ENCODE measurements at places on chromosomes 16 and 17.

DNA sequence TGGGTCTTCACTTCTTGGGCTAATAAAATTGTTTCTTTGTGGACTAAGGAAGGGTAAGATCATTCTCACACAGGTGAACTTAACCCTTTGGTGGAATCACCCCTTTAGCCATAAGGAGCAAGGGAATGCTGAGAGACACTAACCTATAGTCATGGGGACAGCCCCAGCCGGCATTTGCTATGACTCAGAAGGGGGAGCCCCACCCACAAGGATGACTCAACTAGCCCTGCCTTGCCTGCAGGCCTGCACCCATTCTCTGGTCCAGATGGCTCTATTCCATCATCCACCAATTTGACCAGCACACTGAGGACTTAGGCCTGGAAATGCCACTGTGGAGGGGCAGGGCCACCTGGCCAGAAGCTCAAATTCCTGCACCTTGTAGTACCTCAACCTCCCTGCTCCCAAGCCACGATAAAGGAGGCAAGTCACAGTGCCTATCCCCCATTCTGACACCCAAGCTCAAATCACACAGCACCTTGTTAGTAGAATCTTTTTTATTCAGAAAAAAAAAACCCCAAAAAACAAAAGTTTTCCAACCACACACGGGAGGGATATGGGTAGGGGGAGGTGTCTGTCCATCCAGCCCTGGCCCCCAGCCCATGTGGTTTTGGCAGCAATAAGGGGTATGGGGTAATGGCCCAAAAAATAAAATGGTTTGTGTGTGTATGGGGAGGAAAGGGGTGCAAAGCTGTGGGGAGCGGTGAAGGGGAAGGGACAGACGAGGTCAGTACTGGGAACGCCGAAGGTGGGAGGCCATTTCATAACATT, 3.0 kb downstream of the PFN1 start:
- peak; percentile 46 for DNase-seq

DNA sequence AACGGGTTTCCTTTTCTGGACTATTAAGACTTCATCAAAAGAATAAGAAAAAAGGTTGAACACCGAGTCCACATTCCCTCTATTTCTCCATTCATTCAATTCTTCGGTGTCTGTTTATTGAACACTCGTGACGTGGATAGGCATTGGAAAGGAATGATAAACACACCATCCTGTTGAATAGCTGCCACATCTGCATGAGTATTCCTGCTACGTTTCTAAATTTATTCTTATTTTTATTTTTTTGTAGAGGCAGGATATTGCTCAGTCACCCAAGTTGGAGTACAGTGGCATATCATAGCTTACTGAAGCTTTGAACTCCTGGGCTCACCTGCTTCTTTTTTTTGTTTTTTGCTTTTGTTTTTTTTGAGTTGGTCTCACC, 80.8 kb upstream of the CIBAR2 start:
- DNase-seq, result no peak

GRCh38 chr16:57609541-57610401, 18.7 kb upstream of the ADGRG1 start:
- peak; percentile 31 for DNase-seq

DNA sequence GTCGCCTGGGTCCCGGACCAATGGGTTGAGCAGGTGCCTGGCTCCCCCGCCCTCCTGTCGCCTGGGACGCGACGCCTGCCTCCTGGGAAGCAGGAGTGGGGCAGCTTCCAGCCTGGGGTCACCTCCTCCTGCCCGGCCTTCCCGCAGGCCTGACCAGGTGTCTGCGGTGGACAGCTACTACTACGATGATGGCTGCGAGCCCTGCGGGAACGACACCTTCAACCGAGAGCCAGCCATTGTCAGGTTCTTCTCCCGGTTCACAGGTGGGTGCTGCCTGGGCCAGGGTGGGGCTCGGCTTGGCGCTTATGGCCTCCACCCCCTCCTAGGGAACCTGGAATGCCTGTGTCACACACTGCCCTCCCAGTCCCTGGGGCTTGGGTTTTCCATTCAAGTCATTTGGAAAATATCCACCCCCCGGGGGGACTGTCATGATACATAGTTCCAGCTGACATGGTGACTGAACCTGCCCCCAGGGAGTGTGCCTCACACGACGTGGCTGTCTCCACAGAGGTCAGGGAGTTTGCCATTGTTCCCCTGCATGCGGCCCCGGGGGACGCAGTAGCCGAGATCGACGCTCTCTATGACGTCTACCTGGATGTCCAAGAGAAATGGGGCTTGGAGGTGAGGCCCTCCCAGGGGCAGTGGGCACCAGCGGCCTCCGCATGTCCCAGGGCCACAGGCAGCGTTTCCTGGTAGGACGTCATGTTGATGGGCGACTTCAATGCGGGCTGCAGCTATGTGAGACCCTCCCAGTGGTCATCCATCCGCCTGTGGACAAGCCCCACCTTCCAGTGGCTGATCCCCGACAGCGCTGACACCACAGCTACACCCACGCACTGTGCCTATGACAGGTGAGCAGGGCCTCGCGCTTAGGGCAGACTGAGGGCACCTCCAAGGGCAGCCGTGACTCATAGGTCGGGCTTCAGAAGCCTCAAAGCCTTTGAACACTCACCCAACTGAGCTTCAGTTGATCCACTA, 2.3 kb downstream of the DNASE1 start:
- DNase-seq, result no peak

DNA sequence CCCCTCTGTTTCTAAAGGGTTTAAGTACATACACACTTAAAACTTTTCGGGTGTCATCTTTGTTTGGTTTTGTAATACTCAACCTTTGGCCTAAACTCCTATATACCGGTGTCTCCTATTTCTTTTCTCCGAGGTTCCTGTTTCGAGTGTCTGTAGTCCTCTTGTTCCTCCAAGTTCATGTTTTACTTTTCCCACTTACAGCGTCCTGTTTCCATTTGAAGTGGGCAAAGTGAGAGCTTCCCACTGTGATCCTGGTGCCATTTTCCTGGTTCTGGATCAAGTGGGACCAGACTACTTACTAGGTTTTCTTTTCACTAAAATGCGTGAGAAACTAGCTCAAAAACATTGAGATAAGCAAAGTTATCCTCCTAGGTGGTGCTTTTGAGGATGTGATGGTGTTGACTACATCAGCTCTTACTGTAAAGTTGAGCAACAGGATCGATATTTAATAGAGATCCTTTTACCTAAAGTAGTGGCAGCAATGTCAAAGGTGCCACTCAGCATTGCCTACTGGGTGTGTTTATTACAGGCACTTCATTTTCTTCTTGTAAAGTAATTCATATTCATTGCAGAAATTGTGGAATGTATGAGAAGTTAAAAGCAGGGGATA, 1.3 kb downstream of the PSMD3 start:
- peak; percentile 14 for DNase-seq

DNA sequence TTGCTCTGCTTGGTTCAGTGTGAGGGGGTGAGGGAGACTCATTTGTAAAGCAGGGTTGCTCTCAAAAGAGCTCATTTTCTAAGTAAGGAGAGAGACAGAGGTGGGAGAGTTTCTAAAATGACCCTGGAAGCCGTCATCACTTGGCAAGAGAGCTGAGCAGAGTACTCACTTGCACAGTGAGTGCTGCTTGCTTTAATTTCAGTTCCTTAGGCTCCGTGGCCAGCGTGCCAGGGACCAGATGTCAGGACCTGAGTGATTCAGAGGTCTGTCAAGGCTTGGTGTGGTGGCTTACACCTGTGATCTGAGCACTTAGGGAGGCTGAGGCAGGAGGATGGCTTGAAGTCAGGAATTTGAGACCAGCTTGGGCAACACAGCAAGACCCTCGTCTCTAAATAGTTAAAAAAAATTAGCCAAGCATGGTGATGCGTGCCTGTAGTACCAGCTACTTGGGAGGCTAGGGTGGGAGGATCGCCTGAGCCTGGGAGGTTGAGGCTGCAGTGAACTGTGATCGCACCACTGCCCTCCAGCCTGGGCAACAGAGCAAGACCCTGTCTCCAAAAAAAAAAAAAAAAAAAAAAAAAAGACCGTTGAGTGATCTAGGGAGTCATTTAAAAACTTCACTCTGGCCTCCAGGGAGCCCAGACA, 10.7 kb downstream of the ZNF205 start:
- no peak for DNase-seq

GRCh38 chr17:69447726-69448125, 33.2 kb downstream of the MAP2K6 start:
- DNase-seq, result no peak

GRCh38 chr16:75318737-75319136, 67.3 kb upstream of the BCAR1 start:
- DNase-seq, result no peak

GRCh38 chr17:81302324-81302723, 7.2 kb upstream of the SLC38A10 start:
- no peak for DNase-seq

DNA sequence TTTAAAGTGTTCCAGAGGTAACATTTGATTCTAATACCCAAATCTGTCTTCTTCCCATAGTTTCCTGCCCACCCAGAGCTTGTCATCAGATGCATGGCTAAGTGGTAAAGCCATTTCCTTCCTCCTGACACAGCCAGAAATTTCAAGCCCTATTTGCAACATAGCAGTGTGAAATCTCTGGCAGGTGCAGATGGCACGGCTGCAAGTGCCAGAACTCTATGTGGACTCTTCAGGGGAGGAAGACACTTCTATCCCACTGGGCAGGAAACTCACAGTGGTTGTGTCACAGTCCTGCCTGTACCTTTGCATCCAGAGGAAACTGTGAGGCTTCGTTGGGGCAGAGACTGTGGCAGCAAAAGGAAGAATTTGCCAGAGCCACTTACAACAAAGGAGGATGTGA, 13.2 kb downstream of the DYNLRB2 start:
- no peak for DNase-seq

- no peak for DNase-seq
Measured at GRCh38 chr16:2214719-2214968, at the start of gene PGP. PGP (minus strand) TSS chr16:2214840; CDS start chr16:2214777, 63 bp downstream.

GRCh38 chr17:74212913-74213791, at the start of gene TTYH2:
TTYH2 (plus strand) TSS chr17:74213571; CDS start chr17:74213588, 17 bp downstream.
- peak; percentile 83 for DNase-seq

DNA sequence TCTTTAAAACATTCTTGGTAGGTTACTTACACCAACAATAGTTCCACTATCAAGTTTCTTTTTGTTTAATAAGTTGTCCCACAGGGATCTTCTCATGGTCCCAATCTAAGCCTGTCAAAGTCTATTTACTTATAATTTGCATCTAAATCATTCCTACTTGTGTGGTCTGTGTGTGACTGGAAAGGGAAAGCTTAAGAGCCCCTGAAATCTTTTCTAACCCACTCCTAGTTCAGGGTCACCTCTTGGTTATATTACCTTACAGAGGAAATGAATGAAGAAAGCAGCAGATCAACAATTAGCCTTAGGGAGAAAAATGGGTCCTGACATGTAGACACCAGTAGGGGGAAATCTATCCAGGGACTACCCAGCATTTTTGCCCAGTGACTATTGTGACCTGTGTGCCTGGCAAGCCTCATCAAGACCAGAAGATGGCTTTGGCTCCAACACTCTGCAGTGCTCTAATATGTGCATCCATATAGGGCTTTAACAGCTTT, 110.4 kb upstream of the HAS3 start:
- no peak for DNase-seq

DNA sequence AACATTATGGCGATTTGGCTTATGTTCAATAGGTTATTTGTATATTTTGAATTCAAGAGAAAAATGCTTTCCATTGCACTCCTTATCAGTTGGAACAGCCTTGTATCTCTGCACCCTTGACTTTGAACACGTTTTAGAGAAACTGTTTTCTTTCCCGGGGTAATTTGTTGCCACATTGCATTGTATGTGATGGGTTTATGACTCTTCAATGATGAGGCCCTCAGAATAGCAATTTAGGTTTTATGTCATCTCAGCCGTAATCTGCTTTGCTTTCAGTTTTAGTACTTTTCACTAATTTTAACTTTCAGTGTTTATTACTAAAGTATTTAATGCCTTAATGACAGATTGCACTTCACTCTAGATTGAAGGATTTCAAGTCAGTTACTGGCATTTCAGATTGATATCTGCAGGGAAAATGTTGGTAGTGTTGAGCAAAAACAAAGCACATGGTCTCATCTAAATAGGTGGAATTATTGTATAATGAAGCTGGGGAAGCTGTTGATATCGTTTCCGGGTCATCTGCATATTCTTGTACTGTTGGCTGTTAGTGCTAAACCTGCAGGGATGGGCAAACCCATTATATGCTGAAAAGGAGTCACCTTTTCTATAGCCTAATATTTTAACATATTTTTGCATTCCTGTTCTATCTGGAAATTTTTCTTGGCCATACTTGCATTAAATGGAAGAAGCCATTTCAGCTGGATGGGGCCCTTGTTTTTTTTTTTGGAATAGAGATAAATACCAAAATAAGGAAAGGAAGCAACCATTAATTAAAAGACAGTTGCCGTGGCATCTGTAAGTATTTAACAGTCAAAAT, 2.0 kb downstream of the LUC7L3 start:
- DNase-seq, result peak; percentile 67

DNA sequence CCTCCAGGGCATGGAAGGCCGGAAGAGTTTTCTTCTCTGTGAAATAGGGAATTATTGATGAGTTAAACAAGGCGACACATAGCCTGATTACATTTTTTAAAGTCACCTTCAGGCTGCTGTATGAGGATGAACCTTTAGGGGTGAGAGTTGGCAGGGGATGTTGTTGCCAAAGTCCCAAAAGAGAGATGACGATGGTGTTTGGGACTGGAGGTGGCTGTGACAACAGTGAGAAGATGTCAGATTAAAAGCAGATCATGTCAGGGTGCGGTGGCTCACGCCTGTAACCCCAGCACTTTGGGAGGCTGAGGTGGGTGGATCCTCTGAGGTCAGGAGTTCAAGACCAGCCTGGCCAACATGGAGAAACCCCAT, 16.8 kb upstream of the ASGR2 start:
- no peak for DNase-seq

DNA sequence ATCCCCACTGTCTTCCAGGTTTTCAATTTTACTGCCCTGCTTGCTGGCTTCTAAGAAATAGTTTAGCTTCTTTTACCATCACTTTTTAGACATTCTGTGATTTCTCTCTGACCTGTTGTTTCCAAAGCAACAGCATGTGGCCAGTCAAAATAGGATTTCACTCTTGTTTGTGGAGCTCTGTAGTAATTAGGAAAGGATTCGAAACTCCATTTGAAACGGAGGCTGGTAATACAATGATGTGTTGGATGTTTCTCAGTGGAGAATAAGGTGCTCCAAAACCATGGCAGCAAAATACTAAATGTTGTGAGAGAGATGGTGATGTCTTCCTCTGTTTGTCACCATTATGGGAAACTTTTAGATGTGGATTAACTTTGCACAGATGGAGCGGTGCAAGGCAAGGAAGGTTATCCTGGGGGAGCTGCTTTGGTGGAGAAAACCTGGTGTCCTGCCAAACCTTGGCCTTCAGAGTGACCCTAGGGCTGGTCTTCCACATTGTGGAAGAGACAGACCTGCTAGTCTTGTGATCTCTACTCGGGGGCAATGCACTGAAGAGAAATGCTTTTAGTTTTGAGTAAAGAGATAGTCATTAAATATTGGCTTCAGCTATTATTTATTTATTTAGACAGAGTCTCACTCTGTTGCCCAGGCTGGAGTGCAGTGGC, 79.4 kb downstream of the PRKCA start:
- no peak for DNase-seq

GRCh38 chr17:43779145-43780125, 658 bp upstream of the DUSP3 start:
- no peak for DNase-seq

DNA sequence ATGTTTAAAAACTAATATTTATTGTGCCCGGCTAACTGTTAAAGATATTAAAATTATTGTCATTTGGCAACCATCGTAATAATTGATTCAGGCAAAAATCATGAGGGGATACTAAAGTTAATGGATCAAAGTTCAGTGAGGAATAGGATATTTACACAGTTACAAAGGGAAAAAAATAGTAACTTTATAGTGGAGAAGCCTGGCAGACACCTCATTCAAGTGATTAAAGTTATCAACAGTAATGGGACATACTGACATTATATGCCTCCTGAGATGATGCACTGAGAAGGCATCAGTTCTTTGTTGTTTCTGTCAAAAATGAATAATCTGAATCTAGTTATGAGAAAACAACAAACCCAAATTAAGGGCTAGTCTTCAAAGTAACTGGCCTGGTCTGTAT, 77.1 kb downstream of the NLK start:
- no peak for DNase-seq

Measured in OCI-LY7 (cell line).